ENCODE measurements at places on chromosomes 6 and 20.

- no peak for DNase-seq
These were observed 38.3 kb downstream of the FAM120B start for GRCh38 chr6:170344631-170345576.

GRCh38 chr6:169779092-169779815 lies 27.8 kb downstream of the ERMARD start:
- DNase-seq = no peak

DNA sequence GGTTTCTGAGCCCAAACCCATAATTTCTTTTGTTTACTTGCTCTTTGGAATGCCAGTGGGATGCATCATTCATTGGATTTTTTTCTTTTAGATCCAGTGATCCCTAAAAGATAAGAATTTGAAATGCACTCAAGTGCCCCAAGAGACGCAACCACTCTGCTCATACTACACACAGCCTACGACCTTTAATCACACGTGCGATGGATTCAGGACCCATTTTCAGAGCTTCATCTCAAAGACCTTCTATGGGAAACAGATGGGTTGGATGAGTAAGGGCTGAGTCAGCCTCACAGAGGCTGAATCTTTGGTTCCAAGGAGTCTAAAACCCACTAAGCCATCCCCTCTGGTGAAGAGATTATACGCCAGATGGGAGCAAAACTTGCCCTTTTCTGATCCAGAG lies 265.5 kb upstream of the EXOC2 start:
- no peak for DNase-seq

DNA sequence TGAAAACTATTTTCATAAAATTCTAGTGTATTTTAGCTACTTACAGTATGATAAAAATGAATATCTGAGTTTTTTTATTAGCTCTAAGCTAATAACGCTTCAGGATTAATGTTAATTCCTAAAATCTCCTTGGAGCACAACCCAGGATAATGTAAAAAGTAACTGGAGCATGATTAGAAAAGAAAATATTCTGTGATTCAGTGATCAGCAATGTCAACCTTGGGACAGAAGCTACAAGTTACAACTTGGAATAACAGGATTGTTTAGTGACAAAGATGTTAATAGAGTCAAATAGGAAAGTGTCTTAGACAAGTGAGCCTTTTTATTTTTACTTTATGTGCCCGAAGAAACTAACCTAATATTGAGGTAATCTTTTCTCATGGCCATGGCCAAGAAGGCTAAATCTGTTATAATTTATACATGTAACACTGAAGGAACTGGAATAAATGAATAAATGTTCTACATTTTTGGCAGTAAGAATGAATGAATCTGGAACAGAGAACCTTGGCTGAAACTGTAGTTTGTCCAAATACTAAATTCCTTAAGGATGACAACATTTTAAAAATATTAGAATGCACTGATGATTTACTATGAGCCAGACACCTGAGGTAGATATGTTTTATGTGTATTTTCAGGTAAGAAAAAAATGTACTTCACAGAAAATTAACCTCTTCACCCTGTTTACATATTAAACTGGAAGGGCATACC lies 994.0 kb downstream of the GRIK2 start:
- DNase-seq = no peak

DNA sequence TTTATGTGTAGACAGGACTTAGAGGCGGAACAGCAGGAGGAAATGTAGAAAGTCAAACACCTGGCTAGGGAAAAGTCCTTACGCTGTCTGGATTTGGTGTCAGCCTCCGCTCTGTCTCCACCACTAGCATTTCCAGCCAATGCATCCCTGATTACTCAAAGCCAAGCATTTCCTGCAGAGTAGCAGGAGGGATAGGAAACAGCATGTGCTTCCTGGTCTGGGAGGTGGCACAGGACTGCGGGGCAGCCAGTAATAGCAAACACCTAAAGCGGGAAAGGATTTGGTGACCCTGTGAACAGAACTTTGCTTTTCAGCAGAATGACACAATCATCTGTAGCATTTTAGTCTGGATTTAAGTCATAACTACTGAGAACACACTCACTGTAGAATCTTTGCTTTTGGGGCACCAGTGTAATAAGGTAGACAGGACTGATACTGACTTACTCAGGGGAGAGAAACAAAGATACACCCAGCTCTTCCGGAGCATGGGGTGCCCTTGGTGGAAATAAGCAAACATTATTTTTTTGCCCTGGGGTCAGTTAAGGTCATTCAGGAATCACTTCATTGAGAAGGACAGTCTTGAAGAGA lies 133.3 kb upstream of the AHI1 start:
- no peak for DNase-seq

DNA sequence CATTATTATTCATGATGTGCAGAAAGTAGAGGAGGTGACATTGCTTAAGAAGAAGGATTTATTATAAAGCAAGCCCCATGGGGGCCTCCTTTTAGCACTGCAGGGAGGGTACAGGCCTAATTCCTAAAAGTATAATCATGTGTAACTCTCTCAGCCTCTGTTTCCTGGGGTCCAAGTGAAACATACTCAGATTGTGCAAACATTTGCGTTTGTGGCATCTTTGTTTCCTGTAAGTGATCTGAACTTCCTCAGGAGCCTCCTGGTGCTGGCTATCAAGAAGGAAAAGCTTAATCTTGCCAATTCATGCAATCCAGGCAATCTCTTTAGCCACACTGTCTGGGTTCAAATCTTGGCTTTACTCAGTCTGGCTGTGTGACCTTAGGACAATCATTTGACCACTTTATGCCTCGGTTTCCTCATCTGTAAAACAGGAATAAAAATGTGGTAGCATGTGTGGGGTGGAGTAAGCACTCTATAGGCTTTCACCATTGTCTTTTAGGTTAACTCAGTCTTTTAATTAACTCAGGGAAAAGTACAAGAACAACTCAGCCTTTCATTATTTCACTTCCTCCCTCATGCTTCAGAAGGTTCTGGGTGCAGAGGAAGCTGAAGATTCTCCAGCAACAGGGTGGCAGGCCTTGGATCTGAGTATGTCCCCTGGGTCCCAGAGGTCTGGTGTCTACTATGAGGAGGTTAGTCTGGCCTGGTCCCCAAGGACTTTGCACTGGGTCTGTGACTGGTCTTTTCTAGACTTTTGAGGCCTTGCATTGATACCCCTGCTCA lies 831 bp upstream of the SIRPB2 start:
- DNase-seq = no peak

DNA sequence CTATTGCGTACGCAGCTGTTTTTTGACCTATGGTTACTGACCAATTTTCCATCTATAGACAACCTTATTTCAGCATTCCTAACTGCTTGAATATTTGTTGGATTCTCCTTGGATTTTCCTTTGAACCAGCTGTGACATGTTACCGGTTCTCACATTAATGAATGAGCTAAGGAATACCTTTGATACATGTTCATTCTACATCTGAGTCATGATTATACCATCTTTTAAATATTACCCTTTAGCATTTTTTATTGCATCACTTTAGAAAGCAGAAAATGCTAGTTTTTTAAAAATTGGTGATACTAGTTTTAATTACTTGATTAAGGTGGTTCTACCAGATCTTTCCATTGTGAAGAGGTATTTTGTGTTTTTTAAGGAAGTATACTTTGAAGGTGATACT lies 1.9 kb upstream of the IGF2R start:
- DNase-seq = no peak

- no peak for DNase-seq
These were observed 55.9 kb upstream of the TRAF3IP2 start for GRCh38 chr6:111661541-111662061.

DNA sequence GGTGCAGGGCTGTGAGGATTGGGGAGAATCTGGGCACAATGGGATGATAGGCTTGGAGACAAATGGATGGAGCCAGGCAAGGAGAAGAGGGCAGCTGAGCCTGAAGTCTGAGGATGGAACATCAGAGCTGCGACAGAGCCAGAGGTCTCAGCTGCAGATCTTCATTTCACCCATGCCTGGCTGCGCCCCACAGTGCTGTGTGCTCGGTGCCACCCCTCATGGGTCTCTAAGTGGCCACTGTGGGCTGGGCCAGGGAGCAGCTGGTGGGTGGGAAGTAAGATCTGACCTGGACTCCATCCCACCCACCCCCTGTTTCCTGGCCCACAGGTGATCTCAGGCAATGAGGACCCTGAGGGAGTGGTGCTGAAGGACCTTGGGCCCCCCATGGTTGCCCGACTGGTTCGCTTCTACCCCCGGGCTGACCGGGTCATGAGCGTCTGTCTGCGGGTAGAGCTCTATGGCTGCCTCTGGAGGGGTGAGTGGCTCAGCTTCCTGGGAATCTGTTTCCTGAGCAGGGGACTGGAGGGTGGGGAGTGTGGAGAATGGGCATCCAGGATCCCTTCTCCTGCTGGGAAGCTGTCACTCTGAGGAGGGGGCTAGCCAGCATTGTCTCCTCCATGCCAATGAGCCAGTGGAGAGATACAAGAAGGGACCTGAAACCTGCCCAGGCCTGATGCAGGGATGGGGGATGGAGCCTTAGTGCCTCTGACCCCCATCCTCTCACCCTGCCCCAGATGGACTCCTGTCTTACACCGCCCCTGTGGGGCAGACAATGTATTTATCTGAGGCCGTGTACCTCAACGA lies 6.5 kb downstream of the DDR1 start:
- DNase-seq = no peak

- DNase-seq = no peak
These were observed 31.9 kb downstream of the C6orf89 start for GRCh38 chr6:36917541-36918193.

- DNase-seq = no peak
These were observed 47.4 kb upstream of the AFDN start for GRCh38 chr6:167779129-167779992.

DNA sequence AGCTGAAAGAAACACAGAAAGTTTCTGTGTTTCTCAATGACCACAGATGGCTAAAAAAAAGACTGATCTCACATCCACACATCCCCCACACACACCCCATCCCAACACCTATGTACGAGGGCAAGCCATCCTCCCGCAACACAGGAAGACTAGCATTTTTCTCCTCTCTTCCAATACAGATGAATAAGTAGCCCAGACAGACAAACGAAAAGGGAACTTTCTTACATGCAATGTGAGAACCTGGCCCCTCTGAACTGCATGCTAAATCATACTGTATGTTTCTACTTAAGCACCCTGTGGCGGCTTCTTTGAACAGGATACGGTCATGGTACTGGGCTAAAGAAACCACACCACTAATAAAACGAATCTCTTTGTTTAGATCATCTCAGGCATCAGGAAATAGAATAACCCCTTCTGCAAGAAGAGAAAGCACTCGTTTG lies 116.2 kb downstream of the GMDS start:
- DNase-seq = no peak

- DNase-seq = no peak
These were observed 87.9 kb upstream of the CNKSR3 start for GRCh38 chr6:154598399-154598798.

DNA sequence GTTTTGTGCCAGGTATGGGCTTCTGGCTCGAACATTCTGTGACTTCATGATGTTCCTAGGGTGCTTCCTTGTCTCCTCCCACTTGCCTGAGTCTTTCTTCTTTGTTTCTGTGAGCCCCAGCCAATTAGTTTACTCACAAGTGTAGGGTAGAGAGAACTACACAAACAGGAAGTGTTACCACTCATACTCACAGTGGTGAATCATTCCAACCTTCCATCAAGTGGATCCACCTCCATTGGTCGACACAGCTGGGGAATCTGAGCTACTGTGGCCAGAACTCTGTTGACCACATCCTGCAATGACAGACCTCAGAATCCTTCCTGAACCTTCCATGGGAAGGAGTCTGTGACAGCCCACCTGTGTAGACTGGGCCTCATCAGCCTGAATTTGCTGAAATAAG lies 76.8 kb downstream of the UNC5CL start:
- DNase-seq = no peak

DNA sequence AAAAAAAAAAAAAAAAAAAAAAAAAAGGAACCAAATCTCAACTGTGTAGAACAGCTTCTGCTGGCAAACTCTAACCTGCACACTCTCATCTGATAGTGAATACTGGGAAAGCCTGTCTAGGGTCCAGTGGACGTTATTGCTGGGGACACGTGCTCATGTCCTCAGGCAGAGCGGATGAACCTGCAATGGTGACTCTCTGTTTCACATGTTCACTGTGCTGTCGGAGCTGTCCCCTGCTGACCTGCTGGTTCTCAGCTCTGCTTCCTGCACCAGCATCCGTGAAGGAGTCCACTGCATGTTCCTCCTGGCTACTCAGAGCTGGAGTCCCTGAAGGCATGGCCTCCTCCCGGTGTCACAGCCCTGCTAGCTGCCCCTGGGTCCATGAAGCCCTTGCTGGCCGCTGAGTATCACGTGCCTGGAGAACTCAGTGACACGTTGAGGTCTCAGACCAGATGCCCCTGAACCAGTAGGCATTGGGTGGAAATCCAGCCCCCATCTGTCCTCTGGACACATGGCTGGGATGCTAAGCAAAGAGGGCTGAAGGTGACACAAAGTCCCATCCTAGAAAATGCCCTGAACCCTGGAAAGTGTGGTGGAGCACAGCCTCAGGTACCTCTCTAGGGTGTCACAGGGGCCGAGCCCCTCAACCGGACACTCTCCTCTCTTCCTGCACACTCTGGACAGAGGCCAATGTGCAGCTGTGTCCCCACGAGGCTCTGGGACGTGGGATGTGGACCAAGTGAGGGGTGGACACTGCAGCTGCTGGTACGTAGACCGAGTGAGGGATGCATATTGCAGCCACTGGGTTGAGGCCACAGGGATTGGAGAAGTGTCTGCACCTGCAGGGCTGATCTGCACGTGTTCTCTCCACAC lies 54.9 kb upstream of the FRMD1 start:
- no peak for DNase-seq

GRCh38 chr6:70864401-70864800 lies 92.5 kb downstream of the B3GAT2 start:
- DNase-seq = no peak

DNA sequence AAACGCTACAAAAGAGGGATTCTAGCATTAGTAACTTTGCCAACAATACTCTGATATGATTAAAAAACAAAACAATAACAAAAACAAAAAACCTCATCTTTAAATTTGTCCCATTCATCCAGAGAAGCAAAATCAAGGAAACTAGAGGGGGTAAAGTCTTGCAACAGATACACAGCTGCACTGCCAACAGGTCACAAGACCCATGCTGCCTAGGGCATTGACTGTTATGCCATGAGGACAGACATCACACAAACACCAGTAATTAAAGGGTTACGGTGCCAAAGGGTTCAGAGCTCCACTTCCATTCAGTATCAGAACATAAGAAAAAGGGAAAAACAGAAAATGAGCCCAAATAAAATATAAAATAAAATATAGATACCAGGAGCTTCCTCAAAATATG lies 1.6 kb downstream of the TBC1D20 start:
- DNase-seq = no peak

GRCh38 chr6:140960566-140960965 lies 1172.2 kb upstream of the GJE1 start:
- no peak for DNase-seq

DNA sequence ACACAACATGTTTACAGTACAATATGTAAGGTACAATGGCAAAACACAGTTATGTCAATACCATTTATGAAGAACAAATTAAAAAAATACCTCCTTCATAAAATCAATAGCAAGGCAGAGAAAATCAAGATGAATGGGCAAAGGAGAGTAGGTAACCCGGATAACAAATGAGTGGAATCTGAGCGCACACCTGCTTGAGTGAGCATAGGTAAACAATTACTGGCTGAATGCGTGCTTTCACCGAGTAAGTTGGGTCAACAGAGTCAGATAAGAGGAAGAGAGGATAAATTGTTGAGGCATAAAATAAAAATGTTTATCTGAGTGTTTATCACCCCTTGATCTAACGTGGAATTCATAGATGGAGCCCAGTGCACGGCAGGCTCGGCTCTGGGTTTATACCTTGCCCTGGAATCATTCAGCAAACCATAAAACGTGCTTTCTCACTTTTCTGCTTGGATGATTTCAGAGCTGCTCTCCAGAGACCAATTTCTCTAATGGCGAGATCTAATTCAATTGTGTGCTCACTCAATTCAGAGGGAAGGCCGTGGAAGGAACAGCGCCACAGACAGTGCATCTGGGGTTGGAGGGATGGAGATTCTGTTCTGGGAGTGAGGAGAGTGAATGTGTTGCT lies 224.8 kb upstream of the MAP3K7 start:
- no peak for DNase-seq

Data from activated CD8-positive, alpha-beta memory T cell treated with anti-CD3 and anti-CD28 coated beads for 1 hour (primary cell).